Cardiac muscle cell (in vitro differentiated cells and primary cell): ENCODE measurements at places on chromosomes 6 and 20.

- DNase-seq, result no peak
These were observed 128.0 kb upstream of the SASH1 start for GRCh38 chr6:148214667-148215066.

DNA sequence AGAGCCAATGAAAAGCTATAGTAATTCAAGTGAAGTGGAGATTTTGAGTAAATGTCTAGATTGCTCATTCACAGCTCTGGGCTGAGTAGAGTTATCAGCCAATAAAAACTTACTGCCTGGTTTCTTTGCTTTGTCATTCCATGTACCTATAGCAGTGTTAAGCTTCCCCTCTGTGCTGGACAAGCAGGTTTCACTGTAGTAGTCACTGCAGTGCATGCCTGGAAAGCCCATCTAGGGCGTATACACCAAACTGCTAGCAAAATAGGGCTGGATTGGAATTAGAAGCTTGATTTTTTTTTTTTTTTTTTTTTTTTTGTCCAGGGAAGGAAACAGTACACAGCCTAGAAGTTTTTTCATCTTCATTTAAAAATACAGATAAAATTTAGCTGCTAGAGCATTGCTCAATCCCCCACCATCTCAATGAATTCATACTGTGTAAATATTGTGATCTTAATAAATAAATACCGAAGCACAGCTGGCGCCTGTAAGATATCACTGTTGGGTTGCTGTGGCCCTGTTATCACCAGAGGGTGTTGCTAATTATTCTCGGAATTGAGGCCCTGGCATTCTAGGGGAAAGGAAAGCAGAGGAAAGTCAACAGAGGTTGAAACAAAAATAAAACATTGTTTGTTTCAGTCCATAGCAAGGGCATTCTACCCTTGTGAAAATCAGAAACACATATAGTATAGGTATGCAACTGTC, 968.5 kb upstream of the GJE1 start:
- DNase-seq, result no peak

- no peak for DNase-seq
These were observed 239.8 kb downstream of the CDC5L start for GRCh38 chr6:44627091-44627882.

DNA sequence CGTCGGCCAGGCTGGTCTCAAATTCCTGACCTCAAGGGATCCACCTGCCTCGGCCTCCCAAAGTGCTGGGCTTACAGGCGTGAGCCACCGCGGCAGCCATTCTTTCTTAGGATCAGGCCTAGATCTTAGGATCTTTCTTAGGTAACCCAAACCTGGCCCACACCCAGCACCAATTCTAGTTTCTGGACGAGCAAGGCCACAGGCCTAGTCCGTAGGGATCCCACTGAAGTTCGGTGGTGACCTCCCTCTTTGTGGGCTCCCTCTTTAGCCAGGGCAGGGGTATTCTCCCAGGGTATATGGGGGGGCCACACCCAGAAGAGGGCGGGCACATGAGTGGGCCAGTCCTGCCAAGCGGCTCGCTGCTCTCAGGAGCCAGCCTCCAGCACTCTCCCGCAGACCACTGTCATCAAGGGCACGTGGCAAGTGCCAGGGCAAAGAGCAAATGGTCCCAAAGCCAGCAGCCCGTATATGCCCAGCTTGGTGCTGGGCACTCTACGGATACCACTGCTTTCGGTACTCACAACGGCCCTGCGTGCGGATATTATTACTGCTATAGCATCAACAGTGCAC, 6.5 kb downstream of the PXDC1 start:
- no peak for DNase-seq

GRCh38 chr6:145809785-145810184, 4.8 kb downstream of the FBXO30 start:
- peak; percentile 63 for DNase-seq

DNA sequence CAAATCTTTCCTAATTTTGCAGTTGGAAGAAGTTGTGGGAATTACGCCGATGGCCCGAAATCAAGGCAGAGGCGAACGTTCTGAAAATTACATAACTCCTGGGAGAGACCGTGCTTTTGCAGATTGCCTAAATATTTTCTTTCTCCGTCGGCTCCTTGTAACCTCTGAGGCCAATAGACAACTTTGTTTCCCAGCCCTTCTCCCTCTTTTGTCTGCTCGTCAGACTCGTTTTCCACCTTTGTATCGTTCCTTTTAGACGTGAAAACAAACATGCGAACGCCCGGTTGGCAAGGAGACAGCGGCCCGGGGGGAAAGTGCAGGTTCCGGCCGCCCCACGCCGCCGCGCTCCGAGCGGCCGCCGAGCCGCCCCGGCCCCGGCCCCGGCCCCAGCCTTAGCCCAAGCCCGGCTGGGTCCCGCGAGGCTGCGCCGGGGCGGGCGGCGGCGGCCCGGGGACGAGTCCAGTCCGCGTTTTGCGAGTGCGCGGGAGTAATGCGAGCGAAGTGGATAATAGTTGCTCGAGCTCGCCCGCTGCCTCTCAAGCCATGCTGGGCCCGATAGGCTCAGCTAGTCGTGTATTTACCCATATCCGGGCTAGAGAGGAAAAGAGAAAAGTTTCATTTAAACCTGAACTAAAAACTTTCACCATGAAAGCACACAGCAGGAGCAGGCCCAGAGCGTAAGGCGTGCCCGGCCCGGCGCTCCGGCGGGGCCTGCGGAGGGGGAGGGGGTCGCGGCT, at the start of gene ARID1B:
Gene ARID1B, plus strand, starts transcription at position 539 of the 737 bp plus-strand sequence. CDS start 303 bp downstream, outside the sequence.
- DNase-seq, result peak; percentile 90

DNA sequence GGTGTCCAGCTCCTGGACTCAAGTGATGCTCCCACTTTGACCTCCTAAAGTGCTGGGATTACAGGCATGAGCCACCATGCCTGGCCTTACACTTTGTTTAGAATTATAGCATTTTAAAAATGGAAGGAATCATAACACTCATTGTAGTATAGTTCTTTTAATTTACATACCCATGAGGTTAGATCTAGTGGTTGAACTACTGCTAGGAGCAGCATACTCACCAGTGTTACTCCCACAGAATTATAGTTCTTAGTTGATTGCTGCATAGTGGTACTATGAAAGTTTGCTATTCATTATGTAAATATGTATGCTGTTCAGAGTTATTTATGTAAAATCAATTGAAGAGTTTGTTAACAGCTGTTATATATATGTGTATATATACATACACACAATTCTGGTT, 85.4 kb downstream of the MYO6 start:
- no peak for DNase-seq

DNA sequence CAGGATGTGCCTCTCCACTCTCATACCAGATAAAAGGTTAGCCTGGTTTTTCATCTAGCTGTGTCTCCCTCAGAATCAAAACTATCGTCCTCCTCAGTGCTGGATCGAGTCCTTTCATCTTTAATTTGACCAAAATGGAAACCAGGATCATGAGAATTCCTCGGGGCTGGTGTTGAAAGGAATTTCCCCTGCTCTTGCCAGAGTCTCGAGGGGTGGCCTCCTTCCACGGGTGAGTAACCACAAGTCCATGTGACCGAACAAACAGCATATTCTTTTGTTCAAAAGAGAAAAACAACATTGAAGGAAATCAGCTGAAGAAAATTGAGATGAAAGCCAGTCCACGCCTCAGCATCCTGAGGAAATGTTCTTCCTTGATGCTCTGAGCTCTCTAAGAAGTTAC, 165.9 kb upstream of the CDYL start:
- peak; percentile 98 for DNase-seq

- no peak for DNase-seq
These were observed 347.3 kb downstream of the ESR1 start for GRCh38 chr6:152154559-152155356.

DNA sequence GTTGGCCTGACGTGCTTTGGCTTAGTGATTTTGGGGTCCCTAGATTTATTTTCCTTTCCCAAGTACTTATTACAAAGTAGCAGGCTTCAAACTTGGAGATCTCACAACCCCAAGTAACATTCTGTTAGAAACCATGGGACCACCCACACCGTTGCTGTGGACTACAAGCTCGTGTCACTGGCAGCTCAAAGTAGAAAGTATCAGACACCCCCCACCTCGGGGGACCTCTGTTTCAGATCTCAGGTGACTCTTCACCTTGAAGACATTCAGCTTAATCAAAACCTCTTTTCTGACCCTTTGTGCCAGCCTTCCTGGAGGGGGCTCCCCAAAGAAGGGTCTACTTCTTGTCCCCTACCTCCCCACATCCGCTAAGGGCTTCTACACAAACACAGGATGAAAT, 15.7 kb upstream of the MYT1 start:
- DNase-seq, result no peak

DNA sequence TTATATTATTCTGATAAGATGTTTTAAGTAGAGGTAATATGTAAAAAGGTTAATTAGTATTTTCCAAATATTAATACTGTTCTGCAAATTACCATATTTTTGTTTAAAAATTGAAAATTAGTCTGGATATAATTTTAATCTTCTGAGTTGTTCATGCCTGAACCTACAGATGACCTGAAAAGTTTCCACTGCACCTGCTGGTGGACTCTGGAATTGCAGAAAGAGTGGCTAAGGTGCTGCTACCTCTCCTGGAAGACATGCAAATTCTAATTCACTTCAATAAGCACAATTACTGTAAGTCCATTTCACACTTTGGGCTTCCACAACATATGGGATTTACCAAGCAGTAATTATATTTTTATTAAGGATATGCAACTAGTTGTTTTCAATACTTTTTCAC, 77.7 kb upstream of the OLIG3 start:
- peak; percentile 26 for DNase-seq

DNA sequence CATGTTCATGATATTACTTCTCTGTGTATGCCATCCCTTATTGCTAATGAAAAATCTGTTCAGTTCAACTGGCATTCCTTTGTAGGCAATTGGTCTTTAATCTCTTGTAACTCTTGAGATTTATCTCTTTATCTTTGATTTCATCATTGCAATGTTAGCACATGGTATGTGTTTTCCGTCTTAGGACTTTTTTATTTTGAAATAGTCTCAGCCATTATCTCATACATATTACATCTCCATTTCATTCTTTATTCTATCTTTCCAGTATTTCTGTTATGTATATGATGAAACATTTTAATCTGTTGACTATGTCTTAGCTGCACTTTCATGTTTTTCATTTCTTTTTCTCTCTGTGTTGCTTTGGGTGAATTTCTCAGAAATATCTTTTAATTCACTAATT, 58.1 kb downstream of the VSTM2L start:
- no peak for DNase-seq

GRCh38 chr6:63355632-63356031, 35.8 kb upstream of the LGSN start:
- DNase-seq, result peak; percentile 10

DNA sequence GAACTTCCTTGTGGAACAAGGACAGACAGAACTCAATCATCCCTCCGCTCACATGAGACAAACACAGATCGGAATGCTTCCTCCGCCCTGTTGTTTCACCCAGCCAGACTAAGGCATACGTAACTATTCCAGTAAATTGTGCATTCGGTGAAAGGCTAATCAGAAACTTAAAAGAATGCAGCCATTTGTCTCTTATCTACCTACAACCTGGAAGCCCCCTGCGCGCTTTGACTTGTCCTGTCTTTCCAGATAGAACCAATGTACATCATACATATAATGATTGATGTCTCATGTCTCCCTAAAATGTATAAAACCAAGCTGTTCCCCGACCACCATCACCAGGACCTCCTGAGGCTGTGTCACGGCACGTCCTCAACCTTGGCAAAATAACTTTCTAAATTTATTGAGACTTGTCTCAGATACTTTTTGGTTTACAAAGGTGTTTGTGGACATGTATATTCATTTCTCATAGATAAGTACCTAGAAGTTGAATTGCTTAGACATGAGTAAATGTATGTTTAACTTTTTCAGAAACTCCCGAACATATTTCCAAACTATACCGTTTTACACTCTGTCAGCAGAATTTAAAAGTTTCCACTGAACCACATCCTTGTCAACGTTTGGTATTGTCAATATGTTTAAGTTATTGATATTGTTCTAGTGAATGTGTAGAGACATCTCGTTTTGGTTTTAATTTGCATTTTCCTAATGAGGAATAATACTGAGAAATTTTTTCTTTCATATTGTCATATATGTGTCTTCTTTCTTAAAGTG, 197.6 kb upstream of the THBS2 start:
- DNase-seq, result peak; percentile 12

- DNase-seq, result peak; percentile 82
These were observed 23.1 kb upstream of the UBE2J1 start for GRCh38 chr6:89375427-89376267.

GRCh38 chr6:150684714-150685459, 85.2 kb downstream of the PLEKHG1 start:
- no peak for DNase-seq

- peak; percentile 59 for DNase-seq
These were observed 1.2 kb downstream of the TAB2 start for GRCh38 chr6:149318581-149319286.

- no peak for DNase-seq
These were observed 1094.4 kb upstream of the MAP3K7 start for GRCh38 chr6:91681296-91681695.

DNA sequence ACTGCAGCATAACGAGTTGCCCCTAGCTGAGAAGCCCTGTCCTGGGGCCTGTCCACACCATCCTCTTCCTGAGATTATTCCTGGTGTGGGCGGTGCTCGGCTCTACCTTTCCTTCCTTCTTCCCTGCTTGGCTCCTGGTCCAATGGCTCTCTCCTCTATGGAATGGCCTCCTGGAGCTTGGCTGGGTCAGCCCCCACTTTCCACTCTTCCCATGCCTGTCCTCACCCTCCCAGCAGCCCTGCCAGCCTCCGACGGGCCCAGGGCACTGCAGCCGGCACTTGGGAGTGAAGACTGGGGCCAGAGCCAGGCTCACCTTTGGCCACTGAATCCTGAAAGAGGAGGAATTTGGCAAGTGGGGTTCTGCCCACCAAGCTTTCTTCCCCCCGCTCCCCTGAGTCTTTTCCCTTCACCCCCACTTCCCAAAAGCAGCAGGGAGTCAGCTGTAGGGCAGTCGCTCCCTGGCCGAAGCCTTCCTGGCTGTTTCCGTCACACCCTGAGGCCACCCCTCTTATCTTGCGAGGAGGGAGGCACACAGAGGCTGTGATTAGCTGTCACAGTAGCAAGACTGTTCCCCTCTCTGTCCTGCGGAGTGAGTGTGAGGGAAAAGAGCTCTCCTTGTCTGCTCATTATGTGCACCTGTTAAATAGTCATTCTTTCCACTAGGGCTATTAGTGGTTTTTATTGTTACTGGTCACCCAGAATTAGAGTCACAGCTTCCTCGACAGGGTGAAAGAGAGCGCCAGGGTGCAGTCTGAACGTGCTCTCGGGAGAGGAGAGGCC, 6.3 kb upstream of the CDSN start:
- peak; percentile 33 for DNase-seq

GRCh38 chr20:50554694-50555579, 44.8 kb downstream of the PTPN1 start:
- no peak for DNase-seq

GRCh38 chr20:37947943-37948342, 45.0 kb downstream of the VSTM2L start:
- no peak for DNase-seq

- no peak for DNase-seq
These were observed 33.2 kb downstream of the SERPINB6 start for GRCh38 chr6:2938004-2938631.

- no peak for DNase-seq
These were observed 73.3 kb downstream of the MAP3K4 start for GRCh38 chr6:161064915-161065314.

DNA sequence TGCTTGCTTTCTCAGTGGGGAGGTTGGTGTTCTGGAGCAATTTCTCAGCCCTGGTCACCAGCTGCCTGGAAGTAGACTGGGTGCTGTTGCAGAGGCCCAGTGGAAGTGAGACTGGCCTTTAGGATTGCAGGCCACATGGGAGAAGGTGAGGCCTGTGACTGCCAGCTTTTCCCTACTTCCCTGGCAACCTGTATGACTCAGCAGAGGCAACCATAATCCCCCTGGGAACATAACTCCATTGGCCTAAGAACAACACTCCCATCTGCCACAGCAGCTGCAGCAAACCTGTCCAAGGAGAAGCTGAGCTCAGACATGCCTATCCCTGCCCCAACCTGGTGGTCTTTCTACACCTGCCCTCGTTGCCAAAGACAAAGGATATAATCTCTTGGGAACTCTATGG, 473.5 kb upstream of the SPTLC3 start:
- no peak for DNase-seq
